ENCODE measurements at places on chromosomes 12 and 14.

DNA sequence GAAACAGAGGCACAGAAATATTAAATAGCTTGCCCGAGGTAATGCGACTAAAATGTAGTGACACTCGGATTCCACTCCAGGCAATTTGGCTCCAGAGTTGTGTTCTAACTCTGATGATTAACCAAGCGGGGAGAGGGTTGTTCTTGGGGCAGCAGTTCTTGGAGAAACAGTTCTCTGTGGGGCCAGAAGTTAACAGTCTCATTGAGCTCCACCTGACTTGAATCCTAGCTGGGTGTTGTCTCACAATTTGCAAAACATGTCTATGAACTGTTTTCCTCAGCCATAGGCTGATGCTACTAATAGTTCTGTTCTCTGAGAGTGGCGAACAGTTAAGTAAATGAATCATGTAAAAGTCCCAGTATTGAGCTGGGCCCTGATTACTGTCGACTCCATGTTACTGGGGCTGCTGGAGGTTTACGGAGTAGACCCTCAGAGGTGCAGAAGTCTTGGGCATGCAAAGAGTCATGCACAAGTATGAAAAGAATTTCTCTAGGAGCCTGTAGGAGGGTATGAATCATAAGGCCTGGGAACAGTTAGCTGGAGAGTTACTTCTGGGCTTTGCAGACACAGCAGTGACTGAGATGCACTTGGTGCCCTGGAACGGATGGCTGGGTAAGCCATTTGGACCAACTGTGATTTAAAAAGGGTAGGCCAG is 15.4 kb upstream of the NIN start:
- peak; percentile 43 for DNase-seq

GRCh38 chr12:27185234-27186021 is 58.7 kb upstream of the STK38L start:
- DNase-seq, result no peak

DNA sequence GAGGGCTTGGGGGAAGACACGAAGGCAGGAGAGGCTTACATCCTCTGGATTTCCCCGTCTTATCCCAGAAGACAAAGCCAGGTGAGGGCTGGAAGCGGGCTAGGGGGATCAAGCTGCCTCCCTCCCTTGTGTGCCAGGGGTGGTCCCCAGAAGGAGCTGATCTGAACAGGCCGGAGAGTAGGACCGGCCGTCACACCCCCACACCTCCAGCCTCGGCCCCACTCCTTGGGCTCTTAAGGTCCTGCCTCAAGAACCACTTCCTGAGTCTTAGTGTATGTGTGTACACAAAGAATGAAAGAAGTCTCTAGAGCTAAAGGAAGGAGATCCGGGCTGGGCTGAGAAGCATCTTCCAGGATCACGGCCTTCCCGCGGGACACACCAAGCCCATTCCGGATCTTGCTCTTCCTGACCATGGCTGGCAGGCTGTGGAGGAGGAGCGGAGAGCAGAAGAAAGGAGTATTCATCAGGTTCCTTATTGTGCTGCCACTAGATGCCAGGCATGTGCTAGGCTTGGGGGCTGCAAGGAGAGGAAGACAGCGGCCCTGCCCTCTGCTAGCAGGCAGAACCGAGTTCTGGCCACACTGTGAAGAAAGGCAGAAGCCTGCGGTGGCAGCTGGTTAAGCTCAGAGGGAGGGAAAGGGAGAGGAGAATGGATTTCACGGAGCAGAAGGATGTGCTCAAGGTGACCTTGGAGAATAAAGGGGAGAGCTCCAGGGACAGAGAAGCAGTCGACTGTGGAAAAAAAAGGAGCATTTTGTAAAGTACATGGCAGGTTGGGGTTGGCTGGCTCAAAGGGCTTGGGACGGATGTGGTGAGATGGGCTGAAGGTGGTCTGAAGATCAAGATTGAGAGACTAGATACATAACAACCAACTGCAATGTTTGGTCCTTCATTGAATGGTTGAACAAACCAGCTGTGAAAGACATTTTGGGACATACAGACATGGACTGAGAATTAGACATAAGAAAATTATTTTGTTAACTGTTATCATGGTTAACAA is 1.3 kb upstream of the CD63 start:
- DNase-seq, result peak; percentile 55

- DNase-seq, result no peak
These were observed 9.4 kb downstream of the PLD4 start for GRCh38 chr14:104933746-104934733.

- no peak for DNase-seq
These were observed 15.8 kb downstream of the KRT18 start for GRCh38 chr12:52964556-52965336.

DNA sequence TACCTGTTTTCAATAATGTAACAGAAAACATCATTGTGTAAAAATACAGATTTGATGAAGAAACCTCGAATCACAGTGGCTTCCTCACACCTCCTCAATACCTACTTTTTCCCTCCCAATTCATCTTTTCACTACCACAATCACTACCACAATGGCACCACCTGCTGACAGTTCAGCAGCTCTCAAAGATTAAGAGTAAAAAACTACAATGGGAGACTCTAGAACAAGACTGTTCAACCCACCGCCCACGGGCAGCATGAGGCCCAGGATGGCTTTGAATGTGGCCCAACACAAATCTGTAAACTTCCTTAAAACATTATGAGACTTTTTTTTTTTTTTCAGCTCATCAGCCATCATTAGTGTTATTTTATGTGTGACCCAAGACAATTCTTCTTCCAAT is 15.2 kb downstream of the MED6 start:
- no peak for DNase-seq

- DNase-seq, result no peak
These were observed 77.6 kb upstream of the NID2 start for GRCh38 chr14:52146504-52146903.

DNA sequence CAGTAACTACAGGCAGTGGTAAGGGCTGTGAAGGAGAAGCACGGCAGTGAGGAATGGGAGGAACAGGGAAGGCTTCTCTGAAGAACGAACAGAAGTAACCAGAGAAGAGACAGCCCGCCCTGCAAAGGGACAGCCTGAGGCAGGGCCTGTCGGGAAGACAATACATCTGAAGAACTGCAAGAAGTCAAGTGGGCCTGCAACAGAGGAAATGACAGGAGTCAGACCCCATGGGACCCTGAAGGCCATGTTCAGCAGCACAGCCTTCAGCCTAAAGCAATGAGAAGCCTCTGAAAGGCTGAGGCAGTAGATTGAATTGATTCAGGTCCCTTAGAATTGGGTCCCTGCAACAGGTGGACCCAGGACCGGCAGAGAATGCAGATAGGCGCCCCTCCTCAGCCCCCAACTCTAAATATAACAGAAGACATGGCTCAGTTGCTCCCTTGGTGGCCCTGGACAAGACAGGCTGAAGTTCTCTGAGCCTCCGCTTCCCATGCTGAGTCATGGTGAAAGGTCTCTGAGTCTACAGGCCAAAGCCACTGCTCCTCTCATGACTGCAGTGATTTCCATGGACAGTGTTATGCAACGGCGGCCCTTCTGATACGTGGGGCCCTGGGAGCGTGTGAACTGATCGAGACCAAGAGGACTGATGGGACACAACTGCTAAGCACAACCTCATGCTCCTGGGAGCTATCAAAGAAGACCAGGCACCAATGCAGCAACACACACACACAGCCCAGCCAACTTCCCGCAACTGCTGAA is 10.8 kb upstream of the ACTR6 start:
- DNase-seq, result no peak

DNA sequence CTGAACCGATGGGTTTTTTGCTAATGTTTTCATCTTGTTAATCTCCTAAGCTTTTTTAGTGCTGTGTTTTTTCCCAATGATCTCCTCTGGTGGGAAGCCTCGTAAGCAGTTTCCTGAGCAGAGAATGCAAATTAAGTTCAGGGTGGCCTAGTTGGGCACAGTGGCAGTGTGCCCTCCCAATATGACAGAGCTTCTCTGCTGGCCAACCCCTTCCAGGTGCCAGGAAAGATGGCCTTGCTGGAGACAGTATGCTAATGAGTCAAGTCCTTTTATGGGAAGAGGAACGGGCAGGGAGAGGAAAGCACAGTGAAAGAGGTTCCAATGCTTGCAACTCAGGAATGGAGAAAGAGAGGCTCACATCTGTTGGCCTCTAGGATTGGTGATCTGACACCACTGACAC is 115.8 kb downstream of the GCH1 start:
- DNase-seq, result no peak

DNA sequence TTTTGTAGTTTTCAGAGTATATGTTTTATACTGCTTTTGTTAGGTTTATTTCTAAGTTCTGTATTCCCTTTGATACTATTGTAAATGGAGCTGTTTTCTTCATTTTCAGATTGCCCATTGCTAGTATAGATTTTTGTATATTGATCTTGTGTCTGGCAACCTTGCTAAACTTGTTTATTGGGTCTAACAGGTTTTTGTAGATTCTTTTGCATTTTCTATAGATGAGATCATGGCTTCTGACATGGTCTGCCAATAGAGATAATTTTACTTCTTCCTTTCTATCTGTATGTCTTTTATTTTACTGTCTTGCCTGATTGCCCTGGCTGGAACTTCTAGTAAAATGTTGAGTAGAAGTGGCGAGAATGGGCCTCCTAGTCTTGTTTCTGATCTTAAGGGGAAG is 40.3 kb downstream of the ANKRD9 start:
- no peak for DNase-seq

DNA sequence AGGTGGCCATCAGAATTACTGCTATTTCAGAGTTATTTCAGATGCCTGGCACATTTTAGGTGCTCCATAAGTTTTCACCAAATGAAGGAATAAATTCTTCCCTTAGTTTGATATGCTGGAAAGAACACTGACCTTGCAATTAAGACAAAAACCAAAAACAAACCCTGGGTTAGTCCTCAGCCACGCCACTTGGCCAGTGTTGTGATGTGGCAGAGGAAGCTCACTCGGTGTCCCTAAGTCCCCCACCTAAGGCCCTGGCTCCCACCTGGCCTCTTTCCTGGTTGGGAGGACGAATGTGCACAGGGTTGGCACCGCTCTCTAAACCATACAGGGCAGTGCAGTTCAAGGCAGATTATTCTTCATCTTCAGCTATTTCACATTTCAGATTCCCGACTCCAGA is 13.7 kb upstream of the FGF23 start:
- no peak for DNase-seq

GRCh38 chr12:94990222-94990621 is 13.3 kb downstream of the NDUFA12 start:
- no peak for DNase-seq

DNA sequence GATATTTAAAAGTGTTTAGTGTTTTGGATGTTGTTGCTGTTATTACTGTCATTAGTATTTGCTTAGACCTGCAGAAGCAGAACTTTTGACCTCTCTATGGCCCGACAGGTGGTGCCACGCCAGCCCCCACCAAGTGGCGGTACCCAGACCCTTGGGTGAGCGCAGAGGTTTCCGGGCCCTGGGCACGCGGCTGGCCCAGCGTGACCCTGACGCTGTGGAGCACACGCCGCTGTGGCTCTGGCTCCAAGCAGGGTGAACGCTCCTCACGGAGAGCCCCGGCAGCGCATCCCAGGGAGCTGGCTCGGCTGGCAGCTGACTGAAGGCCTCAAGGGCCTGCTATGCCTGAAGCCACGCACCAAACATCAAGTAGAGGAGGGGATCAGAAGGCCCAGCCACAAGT is 22.6 kb downstream of the SLC25A47 start:
- DNase-seq, result no peak

DNA sequence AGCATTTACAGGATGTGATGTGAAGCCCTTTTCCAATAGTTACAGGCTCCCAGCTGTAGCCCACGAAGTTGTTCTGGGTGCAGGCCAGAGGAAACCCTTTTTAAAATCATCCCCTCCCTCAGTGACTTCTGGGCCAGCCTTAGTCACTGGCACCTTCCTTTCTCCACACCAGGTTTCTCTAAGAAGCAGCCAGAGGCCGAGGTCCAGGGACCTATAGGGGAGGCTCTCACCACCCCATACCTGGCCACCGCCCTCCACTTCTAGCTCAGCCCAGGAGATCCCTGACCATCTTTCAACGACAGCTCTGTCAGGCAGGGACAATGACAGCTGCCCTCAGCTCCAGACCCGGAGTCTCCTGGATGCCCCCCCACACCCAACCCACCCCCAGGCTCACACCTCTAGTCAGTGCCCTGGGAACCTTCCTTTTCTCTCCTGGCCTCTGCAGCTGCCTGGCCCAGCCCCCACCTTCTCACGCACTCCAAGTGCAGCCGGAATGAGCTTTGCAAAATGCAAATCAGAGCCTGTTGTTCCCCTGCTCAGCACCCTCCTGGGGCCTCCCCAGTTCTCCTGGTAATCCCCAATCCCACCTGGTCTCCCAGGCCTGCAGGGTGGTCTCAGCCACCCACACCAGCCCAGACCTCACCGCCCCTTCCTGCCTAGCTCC is 46.7 kb downstream of the TESC start:
- no peak for DNase-seq

DNA sequence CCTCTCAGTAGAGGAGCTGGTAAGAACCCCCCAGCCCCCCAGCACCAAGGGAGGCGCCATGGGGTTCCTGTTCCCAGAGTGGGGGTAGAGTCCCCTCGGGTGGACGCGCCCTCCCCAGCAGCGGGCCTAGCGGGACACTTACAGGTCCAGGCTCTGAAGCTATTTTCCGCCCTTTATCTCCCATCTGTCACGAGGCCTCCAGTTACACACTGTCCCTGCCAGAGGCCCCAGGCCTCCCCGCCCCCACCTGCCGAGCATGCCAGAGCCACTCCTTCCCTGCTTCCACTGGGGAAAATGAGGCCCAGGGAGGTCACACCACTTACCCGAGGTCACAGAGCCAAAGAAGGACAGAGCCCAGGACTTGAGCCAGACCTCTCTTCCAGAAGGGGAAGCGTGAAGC is 3.1 kb downstream of the C14orf180 start:
- no peak for DNase-seq

GRCh38 chr14:68367536-68367935 is 425.3 kb downstream of the ZFP36L1 start:
- no peak for DNase-seq

DNA sequence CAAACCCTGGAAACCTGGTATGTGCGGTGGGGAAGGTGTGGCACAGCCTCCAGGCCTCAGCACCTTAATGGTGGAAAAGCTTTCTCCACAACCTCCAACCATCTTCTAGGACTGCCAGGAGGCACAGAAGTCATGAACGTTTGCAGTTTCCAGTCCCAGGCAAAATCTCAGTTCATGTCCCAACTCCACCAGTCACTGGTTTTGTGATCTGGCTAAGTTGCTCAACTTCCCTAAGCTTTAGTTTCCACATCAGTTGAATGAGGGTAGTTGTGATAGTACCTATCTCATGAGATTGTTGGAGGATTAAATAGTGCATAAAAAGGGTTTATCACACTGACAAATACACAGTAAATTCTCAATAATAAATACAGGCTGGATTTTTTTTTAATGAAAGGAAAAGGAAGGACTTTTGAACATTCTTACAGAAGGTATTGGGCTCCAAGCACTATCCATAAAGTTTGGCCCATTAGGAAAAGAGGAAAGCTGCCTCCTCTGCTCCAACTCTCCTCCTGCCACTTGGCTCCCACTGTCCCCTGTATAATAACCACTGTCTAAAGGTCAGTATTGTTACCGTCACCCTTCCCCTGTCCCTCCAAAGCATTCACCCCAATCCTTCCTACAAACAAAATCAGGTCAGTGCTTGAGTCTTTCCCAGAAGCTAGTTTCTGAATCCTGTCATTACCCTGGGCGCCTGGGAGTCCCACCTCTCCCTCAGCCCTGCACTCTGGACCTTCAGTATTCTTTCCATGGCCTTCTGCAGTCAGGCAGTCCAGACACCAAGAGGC is 6.3 kb downstream of the PCK2 start:
- DNase-seq, result no peak

- DNase-seq, result no peak
These were observed 24.9 kb upstream of the PLD4 start for GRCh38 chr14:104899781-104900180.

Data from H54 (cell line).